ENCODE measurements at places on chromosomes 3 and 15.

DNA sequence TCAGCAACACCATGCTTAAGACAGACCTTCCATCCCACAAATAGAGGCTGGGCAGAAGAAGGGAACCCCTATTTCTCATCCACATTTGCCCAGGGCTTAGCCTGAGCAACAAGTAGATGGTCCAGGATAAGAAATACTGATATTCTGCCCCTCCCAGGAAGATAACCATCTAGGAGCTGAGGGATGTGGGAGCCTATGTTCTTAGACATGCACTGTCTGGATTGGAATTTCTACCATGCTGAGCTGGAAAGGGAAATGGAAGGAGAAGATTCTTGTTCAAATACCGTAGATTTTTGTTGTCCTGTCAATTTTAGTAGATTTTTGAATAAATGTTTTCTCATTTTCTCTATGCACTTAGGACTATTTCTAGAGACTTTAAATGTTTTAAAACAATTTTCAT lies 450.7 kb upstream of the SEMA6D start:
- DNase-seq: no peak

DNA sequence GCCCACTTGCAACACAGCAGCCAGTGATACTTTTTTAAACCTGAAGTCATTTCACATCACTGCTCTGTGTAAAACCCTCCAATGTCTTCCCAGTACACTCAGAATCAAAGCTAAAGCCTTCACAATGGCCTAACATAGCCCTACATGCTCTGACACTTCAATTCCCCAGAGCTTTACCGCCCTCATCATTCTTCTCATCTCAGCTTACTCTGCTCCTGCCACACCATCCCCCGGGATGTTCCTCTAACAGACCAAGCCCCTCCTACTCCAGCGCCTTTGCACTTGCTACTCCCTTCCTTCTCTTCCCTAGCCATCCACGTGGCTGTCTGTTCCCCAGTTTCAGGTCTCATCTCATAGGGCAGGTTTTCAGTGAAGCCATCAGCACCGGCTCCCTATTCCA lies 194.0 kb downstream of the SSR3 start:
- no peak for DNase-seq

DNA sequence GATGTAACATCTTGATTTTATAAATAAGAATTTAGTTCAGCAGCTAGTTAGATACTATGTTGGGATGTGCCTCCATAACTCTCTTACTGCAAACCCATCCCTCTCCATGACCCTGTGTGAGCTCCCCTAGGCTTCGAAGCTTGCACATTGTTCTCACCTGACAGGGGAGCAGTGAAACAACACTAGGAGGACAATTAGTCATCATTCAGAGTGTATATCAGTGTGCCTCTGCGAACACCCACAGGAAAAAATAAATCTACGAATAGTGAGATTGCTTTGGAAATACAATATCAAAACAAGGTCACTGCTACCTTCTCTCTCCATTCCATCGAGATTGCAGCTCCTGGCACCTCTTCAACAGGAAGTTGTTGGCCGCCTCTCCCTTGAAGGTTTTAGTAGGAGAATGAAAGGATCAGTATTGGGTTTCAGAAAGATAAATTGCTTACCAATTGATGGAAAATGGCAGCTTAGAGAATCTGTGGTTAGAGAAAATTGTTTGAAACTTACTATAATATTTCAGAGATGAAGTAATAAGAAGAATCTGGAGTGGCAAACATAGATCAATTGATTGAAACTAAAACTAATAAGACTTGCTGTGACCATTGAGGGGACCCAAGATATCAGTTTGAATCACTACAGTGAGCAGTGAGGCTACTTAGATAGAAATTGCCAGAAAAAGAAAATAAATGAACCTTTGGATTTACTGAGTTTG lies 103.2 kb downstream of the CHL1 start:
- DNase-seq: no peak

DNA sequence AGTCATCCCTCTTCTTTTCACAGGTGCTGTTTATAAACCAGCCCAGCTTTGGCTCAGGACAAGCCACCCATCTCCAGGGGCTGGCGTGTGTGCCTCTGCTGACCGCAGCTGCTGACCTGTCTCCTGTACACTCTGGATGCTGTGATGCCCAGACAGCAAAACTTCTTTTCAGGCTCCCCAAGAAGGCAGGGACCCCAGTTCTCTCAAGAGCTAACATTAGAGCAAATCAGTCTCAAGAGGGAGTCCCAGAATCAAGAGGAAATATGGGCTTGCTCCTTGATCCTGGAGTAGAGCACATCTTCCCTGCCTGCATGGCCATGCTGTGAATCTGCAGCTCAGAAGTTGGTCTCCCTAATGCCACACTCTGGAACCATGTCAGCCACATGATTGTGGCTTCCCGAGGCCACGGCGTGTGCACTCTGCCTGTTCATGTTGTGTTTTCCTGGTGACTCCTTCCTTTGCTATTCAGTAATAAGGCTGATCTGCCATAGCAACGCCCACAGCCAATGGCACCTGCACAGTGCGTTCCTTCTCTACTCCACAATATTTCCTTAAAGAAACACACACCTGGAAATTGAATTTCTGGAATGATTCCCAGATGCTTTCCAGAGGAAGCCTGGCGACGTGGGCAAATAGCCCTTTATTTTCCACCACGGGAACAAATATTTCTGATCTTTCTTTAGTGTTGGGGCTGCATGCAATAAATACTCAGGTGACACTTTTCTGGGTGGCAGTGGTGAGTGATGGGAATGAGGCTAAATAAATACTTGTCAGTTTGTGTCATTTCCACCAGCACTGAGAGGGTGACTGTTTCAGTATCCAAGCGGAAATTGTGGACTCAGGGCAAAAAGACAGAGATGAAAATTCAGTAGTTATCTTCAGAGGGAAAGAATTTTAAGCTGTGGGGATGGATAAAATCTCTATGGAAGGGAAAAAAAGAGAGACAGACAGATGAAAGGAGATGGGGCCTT lies 21.9 kb upstream of the THSD4 start:
- DNase-seq: peak; percentile 68

DNA sequence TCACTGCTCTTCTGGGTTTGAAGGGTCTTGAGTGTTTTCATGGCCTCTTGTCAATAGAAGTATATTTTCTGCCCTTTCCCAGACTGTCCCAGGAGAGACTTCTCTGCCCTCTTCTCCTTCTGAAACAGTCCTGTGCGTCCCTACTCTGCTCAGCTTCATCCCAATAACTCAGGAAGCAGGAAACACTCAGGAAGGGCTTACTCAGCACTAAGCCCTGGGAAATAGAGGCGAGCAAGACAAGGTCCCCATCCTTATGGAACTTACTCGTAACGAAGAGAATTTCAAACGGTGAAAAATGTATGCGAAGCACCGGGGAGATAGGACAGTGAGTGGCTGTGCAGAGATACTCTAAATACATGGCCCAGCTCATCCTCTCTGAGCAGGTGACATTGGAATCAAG lies 52.8 kb upstream of the TFRC start:
- DNase-seq: no peak

GRCh38 chr3:18351069-18351628 lies 74.0 kb downstream of the SATB1 start:
- DNase-seq: no peak

- DNase-seq: no peak
Observed at GRCh38 chr3:123421353-123422174, 27.3 kb downstream of the ADCY5 start.

DNA sequence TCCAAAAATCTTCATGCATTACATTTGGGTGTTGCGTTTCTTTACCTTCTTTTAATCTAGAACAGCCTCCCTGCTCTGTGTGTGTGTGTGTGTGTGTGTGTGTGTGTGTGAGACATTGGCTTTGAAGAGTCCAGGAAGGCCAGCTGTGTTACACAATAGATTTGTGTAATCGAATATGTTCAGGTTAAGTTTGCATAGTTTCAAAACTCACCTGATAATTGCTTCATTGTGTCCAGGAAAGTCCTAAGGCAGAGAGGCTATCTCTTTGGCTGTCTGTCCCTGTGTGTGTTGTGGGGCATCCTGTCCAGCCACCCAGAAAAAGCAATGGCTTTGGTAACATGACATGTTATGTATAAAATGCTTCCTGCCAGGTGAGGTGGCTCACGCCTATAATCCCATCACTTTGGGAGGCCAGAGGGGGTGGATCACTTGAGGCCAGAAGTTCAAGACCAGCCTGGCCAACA lies 37.5 kb downstream of the ZNF710 start:
- DNase-seq: no peak

DNA sequence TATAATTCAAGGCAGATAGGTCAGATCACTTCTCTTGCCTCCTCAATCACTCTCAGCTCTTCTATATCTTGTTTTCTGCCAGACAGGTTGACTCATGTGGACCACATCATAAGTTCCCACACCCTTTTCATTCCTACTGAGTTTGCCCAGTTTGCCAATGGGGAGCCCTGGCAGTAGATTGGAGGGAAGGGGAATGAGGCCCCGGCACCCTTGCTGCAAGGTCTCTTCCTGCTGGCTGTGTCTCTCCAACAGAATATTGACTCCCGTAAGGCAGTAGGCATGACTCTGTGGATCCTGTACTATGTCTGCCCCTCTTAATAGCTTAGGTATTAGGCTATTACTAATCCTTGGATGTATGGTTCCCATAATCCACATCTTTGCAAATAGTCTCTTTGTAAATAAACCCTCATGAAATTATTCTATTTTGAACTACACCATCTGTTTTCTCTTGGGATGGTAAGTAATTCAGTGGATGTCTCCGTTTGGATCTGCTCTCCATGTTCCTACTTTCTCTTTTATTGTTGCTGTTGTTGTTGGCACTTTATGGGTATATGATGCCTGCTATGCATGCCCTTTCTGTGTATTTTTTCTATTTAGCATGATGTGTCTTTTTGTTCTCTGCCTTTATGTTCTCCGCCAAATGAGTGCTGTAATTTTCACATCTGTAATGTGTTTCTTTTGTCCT lies 65.5 kb upstream of the DCBLD2 start:
- DNase-seq: no peak

DNA sequence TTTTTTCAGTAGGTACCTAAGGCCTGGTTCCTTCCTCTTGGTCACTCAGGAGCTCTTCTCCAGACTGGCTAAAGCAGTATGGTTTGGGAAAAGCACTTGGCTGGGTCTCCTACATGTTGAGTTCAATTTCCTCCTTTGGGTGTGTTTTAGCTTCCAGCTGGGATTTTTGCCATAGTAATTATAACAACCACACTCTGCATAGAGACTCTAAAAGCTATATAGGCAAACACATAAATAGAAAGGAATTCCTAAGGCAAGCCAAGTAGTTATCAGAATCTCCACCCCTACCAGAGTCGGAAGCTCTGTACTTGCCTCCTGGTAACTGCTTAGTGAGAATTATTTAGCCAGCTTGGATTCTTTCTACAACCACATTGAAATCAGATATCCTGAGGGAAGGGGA lies 48.6 kb downstream of the FOXL2 start:
- no peak for DNase-seq

- DNase-seq: no peak
Observed at GRCh38 chr3:141201122-141201521, 30.5 kb upstream of the PXYLP1 start.

Data from Peyer's patch (tissue), 4 donors.